ENCODE measurements at places on chromosomes 4 and X. TPM values are rescaled to one million over a fixed set of nuclear protein-coding genes. Genes with fewer than 3 reads are reported as not detected.

GRCh38 chrX:38804432-38804681 lies 3.1 kb downstream of the MID1IP1 start:
- H3K27ac ChIP-seq, result peak overlapping the region; percentile 94
- H3K27me3 ChIP-seq, result no peaks in the 10 kb centered on the region
- DNase-seq, result no peak

DNA sequence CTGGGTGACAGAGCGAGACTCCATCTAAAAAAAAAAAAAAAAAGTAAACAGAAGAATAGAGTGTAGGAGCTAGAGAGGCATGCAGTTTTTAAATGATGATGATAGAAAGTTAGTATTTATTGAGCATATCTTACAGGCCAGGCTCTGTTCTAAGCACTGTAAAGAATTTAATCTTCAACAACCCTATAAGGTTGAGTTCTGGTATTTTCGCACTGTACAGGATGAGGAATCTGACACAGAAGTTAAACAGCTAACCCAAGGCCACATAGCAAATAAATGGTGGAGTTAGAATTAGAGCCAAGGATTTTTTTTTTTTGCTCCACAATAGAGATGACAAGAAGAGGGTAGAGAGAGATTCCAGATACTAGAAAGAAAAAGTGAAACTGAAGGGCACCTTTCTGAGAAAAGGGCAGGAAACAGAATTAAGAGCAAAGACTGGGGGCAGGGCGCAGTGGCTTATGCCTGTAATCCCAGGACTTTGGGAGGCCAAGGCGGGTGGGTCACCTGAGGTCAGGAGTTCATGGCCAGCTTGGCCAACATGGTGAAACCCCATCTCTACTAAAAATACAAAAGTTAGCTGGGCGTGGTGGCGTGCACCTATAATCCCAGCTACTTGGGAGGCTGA lies 56.1 kb downstream of the KLHL5 start:
- H3K4me3 ChIP-seq, result peak overlapping the region; percentile 26
- peaks cover 49% of the 10 kb centered on the region for H3K36me3 ChIP-seq
- peaks cover 24% of the 10 kb centered on the region for H3K4me1 ChIP-seq
- no peaks in the 10 kb centered on the region for H3K27me3 ChIP-seq
- H3K27ac ChIP-seq, result no peak overlapping the region

GRCh38 chr4:41609851-41610250 lies 71.9 kb downstream of the LIMCH1 start:
- no peak overlapping the region for H3K27ac ChIP-seq
- no peaks in the 10 kb centered on the region for H3K27me3 ChIP-seq
- H3K4me3 ChIP-seq, result no peak overlapping the region
- DNase-seq, result no peak
- no peaks in the 10 kb centered on the region for H3K4me1 ChIP-seq
- H3K36me3 ChIP-seq, result no peaks in the 10 kb centered on the region

DNA sequence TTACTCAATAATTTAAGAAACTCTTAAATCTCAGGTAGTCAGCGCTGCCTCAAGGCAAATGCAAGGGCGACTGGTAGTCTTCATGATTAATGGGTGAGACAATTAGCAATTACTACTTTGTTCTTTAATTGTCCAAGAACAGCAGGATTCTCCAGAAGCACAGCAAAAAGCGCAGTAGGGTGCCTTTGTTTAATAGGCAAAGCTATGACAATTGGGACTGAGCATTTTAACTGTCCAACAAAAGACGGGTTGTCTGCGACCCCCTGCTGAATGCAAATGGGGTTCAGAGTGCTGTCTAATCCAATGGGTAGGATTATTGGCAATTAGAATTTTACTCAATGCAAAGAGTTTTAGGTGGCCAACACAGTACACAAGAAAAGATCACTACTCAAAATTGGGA lies 286.1 kb downstream of the CHIC1 start:
- no peak overlapping the region for H3K4me3 ChIP-seq
- H3K4me1 ChIP-seq, result no peaks in the 10 kb centered on the region
- H3K36me3 ChIP-seq, result no peaks in the 10 kb centered on the region
- H3K27ac ChIP-seq, result no peak overlapping the region
- no peak for DNase-seq

DNA sequence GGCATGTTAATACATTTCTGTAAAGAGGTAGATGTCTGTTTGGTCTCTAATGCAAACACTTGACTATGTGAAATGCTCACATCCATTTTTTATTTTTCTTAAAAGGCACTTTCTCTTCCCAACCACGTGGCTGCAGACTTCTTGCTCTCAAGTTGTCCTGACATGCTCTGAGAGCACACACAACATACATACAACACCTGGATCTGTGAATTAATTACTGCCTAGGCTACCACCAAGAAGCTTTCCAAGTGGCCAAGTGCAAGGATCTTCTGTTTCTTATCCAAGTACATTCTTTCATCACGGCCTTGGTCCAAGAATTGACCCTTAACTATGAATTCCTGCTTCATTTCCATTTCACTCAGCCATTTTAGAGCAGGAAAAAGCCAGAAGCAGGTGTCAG lies 110.8 kb downstream of the SPRY1 start:
- H3K27ac ChIP-seq, result no peak overlapping the region
- peaks cover 22% of the 10 kb centered on the region for H3K4me1 ChIP-seq
- peaks cover 18% of the 10 kb centered on the region for H3K27me3 ChIP-seq
- H3K36me3 ChIP-seq, result no peaks in the 10 kb centered on the region

HNRNPH2 gene
- 47.7 TPM for total RNA-seq

GRCh38 chrX:18017411-18017810 lies 156.3 kb upstream of the RAI2 start:
- DNase-seq, result no peak
- H3K4me3 ChIP-seq, result no peak overlapping the region
- H3K27ac ChIP-seq, result no peak overlapping the region
- no peaks in the 10 kb centered on the region for H3K27me3 ChIP-seq
- peaks cover 2% of the 10 kb centered on the region for H3K4me1 ChIP-seq

DNA sequence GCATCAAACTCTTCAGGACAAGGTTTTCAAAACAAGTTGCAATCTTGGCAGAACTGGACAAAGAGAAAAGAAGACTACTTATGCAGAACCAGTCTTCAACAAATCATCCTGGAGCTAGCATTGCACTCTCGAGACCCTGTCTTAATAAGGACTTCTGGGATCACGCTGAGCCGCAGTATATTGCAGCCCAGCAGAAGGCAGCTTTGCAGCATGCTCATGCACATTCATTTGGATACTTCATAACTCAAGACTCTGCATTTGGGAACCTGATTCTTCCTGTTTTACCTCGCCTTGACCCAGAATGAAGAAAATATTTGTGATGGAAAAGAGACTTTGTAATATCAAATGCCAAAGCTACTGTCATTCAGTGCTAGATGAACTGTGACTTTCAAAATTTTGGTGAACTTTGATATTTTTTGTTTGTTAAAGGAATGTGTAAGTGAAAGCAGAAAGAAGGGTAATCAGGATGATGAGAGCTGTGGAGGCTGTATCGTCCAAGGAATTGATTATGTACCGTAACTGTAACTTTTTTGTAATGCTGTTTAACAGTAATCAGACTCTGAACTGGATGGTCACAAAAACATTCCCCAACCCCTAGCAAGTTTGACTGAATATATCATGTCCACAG lies 27.2 kb downstream of the HSPA4L start:
- H3K27ac ChIP-seq, result no peak overlapping the region
- H3K27me3 ChIP-seq, result no peaks in the 10 kb centered on the region
- H3K4me1 ChIP-seq, result no peaks in the 10 kb centered on the region
- H3K4me3 ChIP-seq, result no peak overlapping the region
- no peak for DNase-seq

DNA sequence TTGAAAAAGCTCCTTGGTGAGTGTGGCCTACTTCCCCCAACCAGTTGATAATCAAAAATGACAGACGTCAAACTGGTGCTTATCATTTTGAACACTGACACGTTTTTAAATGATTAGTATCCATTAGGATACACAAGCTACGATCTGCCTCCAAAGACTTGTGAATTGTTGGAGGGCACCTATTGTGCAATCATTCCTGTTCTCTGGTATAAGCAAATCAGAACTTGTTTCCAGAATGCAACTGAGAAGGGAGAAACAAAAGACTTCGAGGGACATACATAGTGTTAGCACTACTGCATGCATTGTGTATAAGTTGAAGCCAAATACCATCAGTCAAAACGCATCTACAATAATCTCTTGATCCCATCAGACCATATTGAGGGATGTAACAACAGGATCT lies 11.6 kb downstream of the NPY2R start:
- no peak overlapping the region for H3K4me3 ChIP-seq
- no peak overlapping the region for H3K27ac ChIP-seq
- no peak for DNase-seq
- H3K4me1 ChIP-seq, result no peaks in the 10 kb centered on the region
- no peaks in the 10 kb centered on the region for H3K36me3 ChIP-seq

All from naive thymus-derived CD8-positive, alpha-beta T cell (primary cell).